Parietal lobe (tissue), 2 donors: ENCODE measurements at places on chromosomes 2 and 18. TPM values are rescaled to one million over a fixed set of nuclear protein-coding genes. Genes with fewer than 3 reads are reported as not detected.

The MAP3K20 gene
- 14.1 TPM for total RNA-seq

The DLGAP1 gene
- total RNA-seq, result 277 TPM

The DPP4 gene
- 9.4 TPM for total RNA-seq

The SLC5A7 gene
- total RNA-seq, result 1.3 TPM

The SYT4 gene
- total RNA-seq, result 372 TPM

The PPP1R1C gene
- 0.94 TPM for total RNA-seq

The DCDC2C gene
- total RNA-seq, result 1.6 TPM

The UBE2F gene
- 30.4 TPM for total RNA-seq

The MC4R gene
- 1.3 TPM for total RNA-seq

The TTC39C gene
- 46.6 TPM for total RNA-seq

The CXCR1 gene
- total RNA-seq, result 0.31 TPM

The MC2R gene
- total RNA-seq, result not detected

The C1QL2 gene
- total RNA-seq, result 1.6 TPM

The LRP2 gene
- total RNA-seq, result 1.3 TPM

The RAB17 gene
- not detected for total RNA-seq

The PGAP1 gene
- 174 TPM for total RNA-seq

The CCDC150 gene
- 9.4 TPM for total RNA-seq

The SPDYA gene
- total RNA-seq, result 5.0 TPM

The GPN1 gene
- 31.6 TPM for total RNA-seq

The DSG4 gene
- not detected for total RNA-seq

The ONECUT2 gene
- total RNA-seq, result 2.5 TPM

The ZSWIM2 gene
- total RNA-seq, result 0.63 TPM

The GPR17 gene
- 6.3 TPM for total RNA-seq

The LPIN1 gene
- 50.1 TPM for total RNA-seq

The EGR4 gene
- total RNA-seq, result not detected

The GAL3ST2 gene
- total RNA-seq, result 1.3 TPM
